HT1080 (cell line): ENCODE measurements at places on chromosomes 7 and 10. TPM values are rescaled to one million over a fixed set of nuclear protein-coding genes. Genes with fewer than 3 reads are reported as not detected.

Gene LRRC18
- total RNA-seq: 0.59 and 0.70 TPM in 2 replicates

Gene CHN2
- total RNA-seq: not detected in 2 replicates

Gene PRF1
- total RNA-seq: not detected in 2 replicates

Gene CYP3A4
- total RNA-seq: 0.05 TPM in 1 of 2 replicates, not detected in the other

Gene BTBD16
- not detected in 2 replicates for total RNA-seq

Gene GNAT3
- not detected in 2 replicates for total RNA-seq

Gene CCDC7
- 1.5 and 2.4 TPM in 2 replicates for total RNA-seq

Gene PDE6C
- total RNA-seq: not detected in 2 replicates

Gene SEMA3C
- total RNA-seq: 33.7 and 41.7 TPM in 2 replicates

Gene ZNF425
- total RNA-seq: 0.23 and 0.33 TPM in 2 replicates

Gene PAX4
- total RNA-seq: not detected in 2 replicates

Gene TRIP6
- 164 and 171 TPM in 2 replicates for total RNA-seq

Gene CALML3
- total RNA-seq: not detected in 2 replicates

Gene AGBL3
- 1.1 and 1.2 TPM in 2 replicates for total RNA-seq

Gene MPLKIP
- total RNA-seq: 41.4 and 53.2 TPM in 2 replicates

Gene YWHAG
- 71.3 and 93.3 TPM in 2 replicates for total RNA-seq

Gene AS3MT
- total RNA-seq: 0.14 TPM in 1 of 2 replicates, not detected in the other

Gene SHH
- total RNA-seq: not detected in 2 replicates

Gene CYP51A1
- total RNA-seq: 135 and 139 TPM in 2 replicates

Gene ARHGEF35
- 0.11 TPM in 1 of 2 replicates, not detected in the other for total RNA-seq

Gene SPDYE9
- not detected in 2 replicates for total RNA-seq

Gene GARIN1A
- total RNA-seq: 0.05 and 0.13 TPM in 2 replicates

Gene HOXA10
- 22.7 and 29.3 TPM in 2 replicates for total RNA-seq
